Uterus (tissue), 4 donors: ENCODE measurements at places on chromosomes 1 and 21. TPM values are rescaled to one million over a fixed set of nuclear protein-coding genes. Genes with fewer than 3 reads are reported as not detected.

- peak overlapping the region; percentile 43 for H3K4me3 ChIP-seq
- H3K4me1 ChIP-seq, result no peaks in the 10 kb centered on the region
- peak; percentile 72 for DNase-seq
- no peaks in the 10 kb centered on the region for H3K27me3 ChIP-seq
- H3K27ac ChIP-seq, result peak overlapping the region; percentile 92
- no peaks in the 10 kb centered on the region for H3K36me3 ChIP-seq
These were observed 458 bp downstream of the CRABP2 start for GRCh38 chr1:156704930-156705320.

DNA sequence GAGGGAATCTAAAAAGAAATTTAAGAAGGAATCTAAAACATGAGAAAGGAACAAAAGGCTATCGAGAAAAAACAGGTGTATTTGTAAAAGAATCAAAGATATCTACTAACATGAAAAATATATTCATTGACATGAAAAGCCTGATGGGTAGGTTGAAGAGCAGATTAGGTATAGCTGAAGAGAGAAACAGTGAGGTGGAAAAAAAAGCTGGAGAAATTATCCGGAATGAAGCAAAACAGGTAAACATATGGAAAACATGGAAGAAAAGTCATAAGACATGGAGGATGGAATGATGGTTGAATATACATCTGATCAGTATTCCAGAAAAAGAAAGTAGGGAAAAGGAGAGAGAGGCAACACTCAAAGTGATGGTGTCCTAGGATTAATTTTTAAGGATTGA, 9.6 kb downstream of the EVA1C start:
- no peak for DNase-seq
- no peak overlapping the region for H3K27ac ChIP-seq
- no peaks in the 10 kb centered on the region for H3K4me1 ChIP-seq
- no peaks in the 10 kb centered on the region for H3K36me3 ChIP-seq
- no peaks in the 10 kb centered on the region for H3K27me3 ChIP-seq
- no peak overlapping the region for H3K4me3 ChIP-seq

- H3K4me1 ChIP-seq, result no peaks in the 10 kb centered on the region
- DNase-seq, result no peak
- no peak overlapping the region for H3K27ac ChIP-seq
- no peaks in the 10 kb centered on the region for H3K36me3 ChIP-seq
These were observed 50.4 kb upstream of the PTGFR start for GRCh38 chr1:78440381-78440793.

IFNLR1 gene
- total RNA-seq, result not detected

HES2 gene
- total RNA-seq, result not detected

LMX1A gene
- total RNA-seq, result not detected

- no peak overlapping the region for H3K4me3 ChIP-seq
- no peaks in the 10 kb centered on the region for H3K27me3 ChIP-seq
- H3K4me1 ChIP-seq, result no peaks in the 10 kb centered on the region
- no peaks in the 10 kb centered on the region for H3K36me3 ChIP-seq
These were observed 43.5 kb downstream of the RIMS3 start for GRCh38 chr1:40621821-40622450.

DNA sequence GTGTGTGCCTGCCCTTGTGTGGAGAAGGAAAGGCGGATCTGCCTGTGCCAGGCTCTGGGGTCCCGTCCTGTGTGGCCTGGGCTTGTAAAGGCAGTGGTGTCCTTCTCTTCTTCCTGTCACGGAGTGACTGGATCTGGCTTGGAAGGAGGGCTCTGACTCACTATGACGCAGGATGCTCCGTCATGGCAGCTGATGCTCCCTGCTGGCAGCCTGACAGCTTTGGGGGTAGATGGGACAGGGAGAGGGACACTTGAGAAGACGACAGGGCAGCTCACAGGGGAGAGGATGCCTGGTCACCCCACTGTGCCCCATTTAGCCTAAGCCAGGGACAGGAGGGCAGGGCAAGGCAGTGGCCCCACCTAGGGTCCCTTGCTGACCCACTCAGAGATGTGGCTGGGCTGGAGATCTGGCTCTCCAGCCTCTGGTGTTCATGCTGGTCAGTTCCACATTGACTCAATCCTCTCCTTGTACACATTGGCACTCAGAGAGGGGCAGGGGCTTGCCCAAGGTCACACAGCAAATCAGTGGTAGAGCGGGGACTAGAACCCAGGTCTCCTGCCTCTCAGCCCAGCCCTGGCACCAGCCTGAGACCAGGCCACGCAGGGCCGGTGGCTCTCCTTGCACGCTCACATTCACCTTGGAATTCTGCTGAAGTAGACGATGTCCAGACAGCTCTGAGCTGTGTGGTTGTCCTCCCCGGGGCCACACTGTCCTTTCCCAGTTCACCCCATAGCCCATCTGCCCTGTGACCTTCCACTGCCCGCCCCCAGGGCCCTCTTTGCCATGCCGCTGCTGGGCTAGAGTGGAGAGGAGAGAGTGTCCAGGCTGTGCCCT, 2.8 kb upstream of the FAM131C start:
- H3K4me3 ChIP-seq, result no peak overlapping the region
- peak; percentile 82 for DNase-seq
- H3K27me3 ChIP-seq, result no peaks in the 10 kb centered on the region

- no peaks in the 10 kb centered on the region for H3K36me3 ChIP-seq
- no peaks in the 10 kb centered on the region for H3K4me1 ChIP-seq
- no peaks in the 10 kb centered on the region for H3K27me3 ChIP-seq
- peak overlapping the region; percentile 51 for H3K27ac ChIP-seq
- peak; percentile 30 for DNase-seq
- no peak overlapping the region for H3K4me3 ChIP-seq
These were observed 65.4 kb downstream of the ALPL start for GRCh38 chr1:21574466-21575151.

AUNIP gene
- total RNA-seq, result not detected

GRCh38 chr1:173407846-173408245, 69.3 kb upstream of the PRDX6 start:
- DNase-seq, result no peak
- H3K4me3 ChIP-seq, result no peak overlapping the region
- no peaks in the 10 kb centered on the region for H3K4me1 ChIP-seq
- no peaks in the 10 kb centered on the region for H3K27me3 ChIP-seq
- H3K27ac ChIP-seq, result no peak overlapping the region

GRCh38 chr1:151072224-151072623, 1.7 kb downstream of the GABPB2 start:
- DNase-seq, result no peak
- no peak overlapping the region for H3K27ac ChIP-seq
- H3K36me3 ChIP-seq, result no peaks in the 10 kb centered on the region
- H3K27me3 ChIP-seq, result no peaks in the 10 kb centered on the region
- no peaks in the 10 kb centered on the region for H3K4me1 ChIP-seq
- no peak overlapping the region for H3K4me3 ChIP-seq

NKAIN1 gene
- total RNA-seq, result not detected

- no peaks in the 10 kb centered on the region for H3K27me3 ChIP-seq
- H3K4me1 ChIP-seq, result no peaks in the 10 kb centered on the region
- no peak overlapping the region for H3K27ac ChIP-seq
- H3K4me3 ChIP-seq, result no peak overlapping the region
These were observed 41.0 kb downstream of the UBASH3A start for GRCh38 chr21:42444745-42445059.

- H3K4me1 ChIP-seq, result no peaks in the 10 kb centered on the region
- no peak for DNase-seq
- H3K36me3 ChIP-seq, result no peaks in the 10 kb centered on the region
- no peak overlapping the region for H3K4me3 ChIP-seq
- H3K27ac ChIP-seq, result no peak overlapping the region
These were observed 465.6 kb downstream of the SIPA1L2 start for GRCh38 chr1:232164078-232164963.

DNA sequence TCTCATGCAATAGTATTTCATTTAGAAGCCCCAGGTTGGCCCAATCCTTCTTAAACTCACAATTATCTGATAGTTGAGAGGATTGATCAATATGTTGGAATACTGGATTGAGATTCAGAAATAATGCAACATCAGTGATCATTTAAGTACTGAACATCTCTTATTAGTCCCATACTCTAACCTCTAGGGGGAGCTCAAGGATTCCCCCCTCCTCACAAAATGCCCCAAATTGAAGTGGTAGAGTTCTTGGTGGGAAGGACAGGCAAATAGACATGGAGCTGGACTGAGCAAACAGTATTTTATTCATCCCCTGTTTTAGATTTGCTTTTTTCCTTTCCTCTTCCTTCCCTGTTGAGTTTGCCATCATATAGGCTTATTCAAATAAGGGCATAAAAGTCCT, 62.8 kb downstream of the NGF start:
- peaks cover 5% of the 10 kb centered on the region for H3K4me1 ChIP-seq
- no peak overlapping the region for H3K4me3 ChIP-seq
- H3K27ac ChIP-seq, result no peak overlapping the region
- H3K27me3 ChIP-seq, result no peaks in the 10 kb centered on the region
- DNase-seq, result no peak
